ENCODE measurements at places on chromosomes 2 and 18. TPM values are rescaled to one million over a fixed set of nuclear protein-coding genes. Genes with fewer than 3 reads are reported as not detected.
A peak's percentile ranks its signal among the peaks of the same experiment; 100 is the strongest.

CSRNP3 gene
- total RNA-seq: 2.6 TPM

GRCh38 chr18:50775726-50776125 lies 44.1 kb downstream of the MRO start:
- H3K27me3 ChIP-seq: no peaks in the 10 kb centered on the region
- DNase-seq: no peak
- no peak overlapping the region for H3K4me3 ChIP-seq

RAB31 gene
- 25.6 TPM for total RNA-seq

DNA sequence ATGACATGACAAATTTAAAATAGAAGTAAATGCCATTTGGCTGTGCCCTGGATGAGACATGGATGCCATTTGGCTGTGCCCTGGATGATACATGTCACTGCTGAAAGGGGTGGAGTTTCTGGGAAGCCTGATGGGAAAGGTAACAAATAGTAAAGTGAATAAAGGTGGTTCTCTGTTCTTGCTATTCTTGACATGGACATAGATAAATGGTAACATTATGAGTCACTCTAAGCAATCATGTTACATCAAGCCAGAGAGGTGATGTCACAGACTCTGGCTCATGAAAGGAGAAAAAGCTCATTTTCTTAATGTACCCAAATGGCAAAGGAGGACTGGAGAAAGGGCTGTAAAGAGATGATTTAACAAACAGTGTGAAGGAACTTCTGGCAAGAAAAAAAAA lies 86.4 kb downstream of the EML6 start:
- no peaks in the 10 kb centered on the region for H3K27me3 ChIP-seq
- DNase-seq: no peak
- H3K36me3 ChIP-seq: no peaks in the 10 kb centered on the region

GRCh38 chr18:48904847-48905394 lies 45.8 kb downstream of the SMAD7 start:
- no peak for DNase-seq
- no peak overlapping the region for H3K27ac ChIP-seq
- H3K4me1 ChIP-seq: no peaks in the 10 kb centered on the region
- no peak overlapping the region for H3K4me3 ChIP-seq
- no peaks in the 10 kb centered on the region for H3K27me3 ChIP-seq
- no peaks in the 10 kb centered on the region for H3K36me3 ChIP-seq

GRCh38 chr2:215831296-215831913 lies 181.9 kb downstream of the MREG start:
- H3K4me3 ChIP-seq: no peak overlapping the region
- H3K4me1 ChIP-seq: no peaks in the 10 kb centered on the region
- no peaks in the 10 kb centered on the region for H3K36me3 ChIP-seq
- no peaks in the 10 kb centered on the region for H3K27me3 ChIP-seq
- no peak for DNase-seq
- peak overlapping the region; percentile 34 for H3K27ac ChIP-seq

DNA sequence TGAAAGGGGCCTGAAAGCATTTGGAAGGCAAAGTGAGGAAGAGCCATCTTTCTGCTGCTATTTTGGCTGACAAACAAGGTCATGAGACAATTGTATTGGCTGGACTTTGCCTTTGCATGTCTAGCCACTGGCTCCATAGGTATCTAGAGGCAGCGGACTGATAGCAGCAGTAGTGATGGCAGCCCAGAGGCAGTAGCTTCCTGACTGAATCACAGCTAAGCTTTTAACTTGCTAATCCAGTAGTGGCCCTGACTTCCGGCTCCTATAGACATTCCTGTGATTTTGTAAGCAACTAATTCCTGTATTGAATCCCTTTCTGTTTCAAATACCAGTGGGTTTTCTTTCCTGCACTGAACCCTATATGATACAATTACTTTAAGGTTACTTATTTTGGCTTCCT lies 69.8 kb upstream of the PDE1A start:
- no peak for DNase-seq
- no peak overlapping the region for H3K27ac ChIP-seq

ARHGAP25 gene
- 6.5 TPM for total RNA-seq

- H3K27ac ChIP-seq: peak overlapping the region; percentile 83
- DNase-seq: peak; percentile 15
- H3K36me3 ChIP-seq: no peaks in the 10 kb centered on the region
- H3K4me3 ChIP-seq: no peak overlapping the region
- H3K27me3 ChIP-seq: no peaks in the 10 kb centered on the region
These were observed 81.0 kb upstream of the RBM44 start for GRCh38 chr2:237717366-237718276.

ANKRD30BL gene
- total RNA-seq: not detected

GRCh38 chr18:21327101-21327500 lies 85.1 kb downstream of the GREB1L start:
- no peak for DNase-seq
- no peak overlapping the region for H3K4me3 ChIP-seq
- H3K36me3 ChIP-seq: no peaks in the 10 kb centered on the region
- H3K27ac ChIP-seq: no peak overlapping the region
- no peaks in the 10 kb centered on the region for H3K4me1 ChIP-seq
- H3K27me3 ChIP-seq: no peaks in the 10 kb centered on the region

AOX1 gene
- 52.6 TPM for total RNA-seq

RSAD2 gene
- 0.29 TPM for total RNA-seq

LIMS1 gene
- total RNA-seq: 357 TPM

AQP4 gene
- total RNA-seq: 1.1 TPM

PLB1 gene
- 3.8 TPM for total RNA-seq

GRCh38 chr2:47019532-47019931 lies 103.9 kb upstream of the MCFD2 start:
- H3K4me1 ChIP-seq: no peaks in the 10 kb centered on the region
- no peak for DNase-seq
- no peaks in the 10 kb centered on the region for H3K27me3 ChIP-seq
- no peak overlapping the region for H3K27ac ChIP-seq
- no peaks in the 10 kb centered on the region for H3K36me3 ChIP-seq

PSMA8 gene
- not detected for total RNA-seq

HES6 gene
- 9.5 TPM for total RNA-seq

SLC5A7 gene
- total RNA-seq: not detected

CXCR1 gene
- total RNA-seq: not detected

GRCh38 chr2:12217175-12217574 lies 470.7 kb downstream of the LPIN1 start:
- DNase-seq: no peak
- no peaks in the 10 kb centered on the region for H3K36me3 ChIP-seq
- H3K4me1 ChIP-seq: no peaks in the 10 kb centered on the region
- peak overlapping the region; percentile 38 for H3K27ac ChIP-seq

DNA sequence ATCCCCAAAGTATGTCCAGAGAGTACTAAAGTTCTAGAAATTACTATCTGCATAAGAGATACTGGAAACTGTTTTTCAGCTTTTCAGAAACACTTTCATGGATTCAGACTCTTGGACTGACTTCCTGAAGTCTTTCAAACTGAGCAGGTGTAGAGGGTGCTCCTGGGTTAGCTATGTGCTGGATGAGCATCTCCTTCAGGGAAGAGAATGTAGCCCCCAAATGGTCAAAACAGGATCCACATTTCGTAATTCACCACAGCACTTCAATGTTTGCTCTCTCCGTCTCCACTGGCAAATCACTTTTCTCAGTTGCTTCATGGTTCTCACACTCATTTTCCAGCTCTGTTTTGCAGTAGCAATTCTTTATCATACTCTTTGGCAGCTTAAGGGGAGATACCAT lies 23.2 kb upstream of the SATB2 start:
- no peak overlapping the region for H3K27ac ChIP-seq
- no peaks in the 10 kb centered on the region for H3K27me3 ChIP-seq
- DNase-seq: no peak
- H3K36me3 ChIP-seq: no peaks in the 10 kb centered on the region
- H3K4me3 ChIP-seq: no peak overlapping the region

GAREM1 gene
- 9.8 TPM for total RNA-seq

COL3A1 gene
- total RNA-seq: 501 TPM

DNA sequence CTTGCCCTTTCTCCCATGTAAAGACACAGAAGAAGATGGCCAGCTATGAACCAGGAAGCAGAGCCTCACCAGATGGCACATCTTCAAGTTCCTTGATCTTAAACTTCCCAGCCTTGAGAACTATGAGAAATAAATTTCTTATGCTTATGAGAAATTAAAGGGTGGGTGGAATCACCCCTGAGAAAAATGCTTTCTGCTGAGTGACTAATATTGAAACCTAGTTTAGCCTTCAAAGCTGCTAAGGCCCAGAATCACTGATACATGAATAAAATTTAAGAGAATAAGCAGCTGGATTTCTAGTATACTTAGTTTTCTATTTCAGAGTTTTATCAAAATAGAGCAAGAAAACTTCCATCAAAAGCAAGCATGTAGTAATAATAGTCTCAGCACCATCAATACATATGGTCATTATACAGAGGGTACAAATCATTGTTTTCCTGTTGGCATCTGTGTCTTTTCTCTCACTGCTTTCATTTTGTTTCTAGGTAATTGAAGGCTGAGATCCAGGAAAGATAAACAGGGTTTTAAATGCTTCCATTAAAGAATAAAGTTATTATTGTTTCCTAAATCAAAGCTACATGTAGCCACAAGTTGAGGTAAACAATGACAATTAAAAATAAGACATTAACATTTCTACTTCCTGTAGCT lies 53.3 kb upstream of the COL5A2 start:
- H3K36me3 ChIP-seq: no peaks in the 10 kb centered on the region
- H3K27me3 ChIP-seq: no peaks in the 10 kb centered on the region
- no peak for DNase-seq

DNA sequence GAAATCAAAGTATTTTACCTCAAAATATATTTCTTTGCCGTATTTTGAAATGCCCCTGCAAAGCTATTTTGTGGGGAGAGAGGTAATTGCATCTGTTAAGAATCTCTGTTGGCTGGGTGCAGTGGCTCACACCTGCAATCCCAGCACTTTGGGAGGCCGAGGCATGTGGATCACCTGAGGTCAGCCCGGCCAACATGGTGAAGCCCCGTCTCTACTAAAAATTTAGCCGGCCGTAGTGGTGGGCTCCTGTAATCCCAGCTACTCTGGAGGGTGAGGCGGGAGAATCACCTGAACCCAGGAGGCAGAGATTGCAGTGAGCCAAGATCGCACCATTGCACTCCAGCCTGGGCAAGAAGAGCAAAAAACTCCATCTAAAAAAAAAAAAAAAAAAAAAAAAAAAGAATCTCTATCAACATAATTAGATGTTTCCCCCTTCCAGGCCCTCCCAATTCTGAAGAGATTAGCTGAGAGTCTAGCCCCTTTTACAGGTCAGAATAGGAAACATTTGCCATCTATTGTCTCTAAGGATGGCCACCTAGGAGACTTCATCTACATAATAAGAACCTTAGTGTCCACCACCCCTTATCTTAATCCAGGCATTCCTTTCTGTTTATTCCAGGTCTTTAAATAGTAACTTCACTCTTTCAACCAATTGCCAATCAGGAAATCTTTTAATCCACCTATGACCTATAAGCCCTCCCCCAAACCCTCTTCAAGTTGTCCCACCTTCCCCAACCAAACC lies 3.5 kb upstream of the TRAPPC8 start:
- no peaks in the 10 kb centered on the region for H3K36me3 ChIP-seq
- no peaks in the 10 kb centered on the region for H3K4me1 ChIP-seq
- no peak overlapping the region for H3K4me3 ChIP-seq
- DNase-seq: no peak

DNA sequence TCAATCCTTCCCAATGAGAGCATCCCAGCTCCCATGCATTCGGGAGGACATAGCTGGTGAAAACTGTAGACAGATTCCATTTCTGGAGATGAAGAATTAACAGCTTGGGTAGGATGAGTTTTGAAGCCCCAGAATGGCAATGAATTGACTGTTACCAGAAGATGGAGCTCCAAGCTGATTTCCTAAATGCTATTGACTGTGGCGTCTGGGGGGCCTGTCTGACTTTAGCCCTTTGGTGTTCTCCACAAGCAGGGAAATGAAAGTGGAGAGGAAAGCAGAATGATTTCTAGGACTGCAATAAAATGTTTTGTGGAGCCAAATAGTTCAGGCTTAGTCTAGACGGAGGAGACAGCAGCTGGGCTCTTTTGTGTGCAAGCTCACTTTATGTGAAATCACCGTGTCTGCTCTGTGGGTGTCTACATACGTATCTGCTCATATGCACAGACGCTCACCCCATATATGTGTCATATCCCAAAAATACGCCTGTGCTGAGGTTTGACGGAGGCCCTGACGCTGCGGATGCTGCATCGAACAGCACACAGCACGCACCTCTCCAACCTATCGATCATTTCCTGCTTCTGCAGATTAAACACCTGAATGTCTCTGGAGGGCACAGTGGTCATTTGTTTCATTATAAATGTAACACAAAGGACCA lies 166.4 kb upstream of the PXDN start:
- no peaks in the 10 kb centered on the region for H3K36me3 ChIP-seq
- H3K27me3 ChIP-seq: no peaks in the 10 kb centered on the region
- H3K27ac ChIP-seq: no peak overlapping the region
- H3K4me1 ChIP-seq: no peaks in the 10 kb centered on the region
- no peak for DNase-seq

DNA sequence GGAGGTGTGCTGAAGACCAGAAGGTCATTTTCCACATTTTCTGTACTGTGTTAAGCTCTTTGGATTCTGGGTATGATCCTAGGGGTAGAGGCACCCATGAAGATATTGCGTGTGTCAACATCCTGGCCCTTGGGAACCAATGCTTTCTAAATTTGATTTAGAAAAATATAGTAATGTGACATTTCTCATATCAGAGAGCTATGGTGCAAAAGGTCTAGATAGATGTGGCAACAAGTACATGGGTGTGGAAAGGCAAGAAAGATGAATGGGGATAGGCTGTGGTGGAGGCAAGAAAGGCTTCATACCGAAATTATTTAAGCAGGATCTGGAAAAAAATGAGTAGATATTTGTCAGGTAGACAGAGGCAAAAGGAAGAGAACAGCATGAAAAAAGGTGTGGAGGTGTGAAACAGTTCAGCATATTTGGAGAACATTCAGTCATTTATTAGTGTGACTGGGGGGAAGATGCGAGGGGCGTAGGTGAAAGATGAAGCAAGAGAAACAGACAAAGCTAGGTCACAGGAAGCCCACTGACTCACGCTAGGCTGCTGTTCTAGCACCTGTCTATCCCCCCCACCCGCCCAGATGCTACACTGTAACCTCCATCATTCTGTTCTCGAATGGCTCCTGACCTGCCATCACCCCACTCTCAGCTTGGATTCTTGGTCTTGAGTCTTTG lies 11.7 kb downstream of the DOK1 start:
- H3K4me3 ChIP-seq: no peak overlapping the region
- no peaks in the 10 kb centered on the region for H3K4me1 ChIP-seq
- no peak for DNase-seq
- no peaks in the 10 kb centered on the region for H3K36me3 ChIP-seq
- no peaks in the 10 kb centered on the region for H3K27me3 ChIP-seq
- H3K27ac ChIP-seq: no peak overlapping the region

MTCL1 gene
- total RNA-seq: 11.0 TPM

GRCh38 chr2:55159037-55159651 lies 72.9 kb downstream of the CLHC1 start:
- H3K27me3 ChIP-seq: no peaks in the 10 kb centered on the region
- H3K36me3 ChIP-seq: no peaks in the 10 kb centered on the region
- DNase-seq: peak; percentile 50

ANO7 gene
- 0.21 TPM for total RNA-seq

DNA sequence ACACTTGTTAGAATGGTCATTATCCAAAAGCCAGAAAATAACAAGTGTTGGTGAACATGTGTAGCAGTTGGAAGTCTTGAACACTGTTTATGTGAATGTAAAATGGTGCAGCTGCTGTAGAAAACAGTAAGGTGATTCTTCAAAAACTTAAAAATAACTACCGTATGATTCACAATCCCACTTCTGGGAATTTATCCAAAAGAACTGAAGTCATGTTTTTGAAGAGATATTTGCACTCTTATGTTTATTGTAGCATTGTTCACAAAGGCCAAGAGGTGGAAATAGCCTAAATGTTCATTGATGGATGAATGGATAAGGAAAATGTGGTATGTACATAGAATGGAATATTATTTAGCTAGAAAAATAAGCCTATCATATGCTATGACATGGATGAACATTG lies 6.3 kb upstream of the SPP2 start:
- no peaks in the 10 kb centered on the region for H3K27me3 ChIP-seq
- no peak overlapping the region for H3K4me3 ChIP-seq
- no peaks in the 10 kb centered on the region for H3K36me3 ChIP-seq
- DNase-seq: no peak
- H3K27ac ChIP-seq: no peak overlapping the region

EPG5 gene
- 29.4 TPM for total RNA-seq

All from uterus (tissue), 4 donors.